ENCODE measurements at places on chromosomes 2 and 18.

DNA sequence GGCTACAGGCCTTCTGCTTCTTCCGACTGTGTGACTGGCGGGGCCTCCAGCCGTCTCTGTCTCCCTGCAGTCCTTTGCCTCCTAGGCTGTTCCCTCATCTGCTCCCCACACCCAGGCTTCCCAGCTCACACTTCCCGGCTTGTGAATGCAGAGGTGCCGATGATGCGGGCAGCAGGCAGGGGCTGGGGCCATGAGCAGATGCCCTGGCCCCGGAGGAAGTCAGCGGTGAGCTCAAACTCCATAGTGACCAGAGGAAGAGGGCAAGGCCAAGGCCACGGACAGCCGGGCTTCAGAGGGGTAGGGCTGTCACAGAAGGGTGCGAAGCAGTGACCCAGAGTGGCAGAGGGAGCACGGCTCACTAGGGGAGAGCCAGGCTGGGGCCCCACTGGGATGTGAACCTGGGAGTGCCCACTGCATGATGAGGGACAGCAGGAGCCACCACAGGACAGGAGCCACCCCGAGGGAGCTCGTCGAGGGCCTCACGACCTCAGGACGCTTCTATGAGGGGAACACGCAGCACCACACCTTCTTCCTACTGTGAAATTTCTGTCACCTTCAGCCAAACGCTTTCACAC lies 515.9 kb downstream of the EIPR1 start:
- no peak for DNase-seq

GRCh38 chr2:233118648-233119000 lies 58.5 kb downstream of the INPP5D start:
- no peak for DNase-seq

- DNase-seq = no peak
These were observed 380.7 kb downstream of the BCL11A start for GRCh38 chr2:60172801-60173200.

DNA sequence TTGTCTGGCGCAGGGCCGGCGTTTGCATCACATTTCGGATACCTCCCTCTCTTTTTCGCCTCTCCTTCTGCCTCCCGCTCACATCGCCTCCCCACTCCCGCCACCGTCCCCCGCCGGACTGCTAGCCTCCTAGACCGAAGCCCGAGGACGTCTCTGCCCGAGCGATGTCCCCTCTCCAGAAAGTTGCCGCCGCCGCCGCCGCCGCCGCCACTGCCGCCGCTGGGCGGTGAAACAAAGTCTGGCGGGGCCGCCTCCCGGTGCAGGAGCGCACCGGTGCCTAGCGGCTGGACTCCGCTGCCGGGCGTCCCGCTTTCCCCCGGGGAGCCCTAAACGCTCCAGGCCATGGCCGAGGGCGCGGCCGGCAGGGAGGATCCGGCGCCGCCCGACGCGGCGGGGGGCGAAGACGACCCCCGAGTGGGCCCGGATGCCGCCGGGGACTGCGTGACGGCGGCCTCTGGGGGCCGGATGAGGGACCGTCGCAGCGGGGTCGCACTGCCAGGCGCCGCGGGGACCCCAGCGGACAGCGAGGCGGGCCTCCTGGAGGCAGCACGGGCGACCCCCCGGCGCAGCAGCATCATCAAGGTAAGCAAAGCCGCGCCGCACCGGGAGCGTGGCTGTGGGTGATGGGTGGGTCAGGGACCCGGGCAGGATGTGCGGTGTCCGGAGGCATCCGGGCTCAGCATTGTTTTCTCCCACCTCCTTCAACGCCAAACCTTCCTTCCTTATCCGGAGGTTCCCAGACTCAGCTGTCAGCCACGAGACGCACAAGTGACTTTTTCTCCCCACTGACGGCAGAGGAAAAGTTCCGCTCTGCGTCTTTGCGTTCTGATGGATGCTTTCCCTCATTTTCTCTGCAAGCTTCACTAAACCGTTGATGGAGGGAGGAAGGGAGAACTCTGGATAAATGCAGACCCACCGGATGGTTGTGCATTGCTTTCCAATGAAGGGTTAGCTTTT lies 643 bp downstream of the PLCL1 start:
- DNase-seq = peak; percentile 31

GRCh38 chr2:129803871-129804270 lies 175.6 kb upstream of the RAB6C start:
- no peak for DNase-seq

GRCh38 chr2:180411661-180412060 lies 404.6 kb upstream of the CWC22 start:
- no peak for DNase-seq

DNA sequence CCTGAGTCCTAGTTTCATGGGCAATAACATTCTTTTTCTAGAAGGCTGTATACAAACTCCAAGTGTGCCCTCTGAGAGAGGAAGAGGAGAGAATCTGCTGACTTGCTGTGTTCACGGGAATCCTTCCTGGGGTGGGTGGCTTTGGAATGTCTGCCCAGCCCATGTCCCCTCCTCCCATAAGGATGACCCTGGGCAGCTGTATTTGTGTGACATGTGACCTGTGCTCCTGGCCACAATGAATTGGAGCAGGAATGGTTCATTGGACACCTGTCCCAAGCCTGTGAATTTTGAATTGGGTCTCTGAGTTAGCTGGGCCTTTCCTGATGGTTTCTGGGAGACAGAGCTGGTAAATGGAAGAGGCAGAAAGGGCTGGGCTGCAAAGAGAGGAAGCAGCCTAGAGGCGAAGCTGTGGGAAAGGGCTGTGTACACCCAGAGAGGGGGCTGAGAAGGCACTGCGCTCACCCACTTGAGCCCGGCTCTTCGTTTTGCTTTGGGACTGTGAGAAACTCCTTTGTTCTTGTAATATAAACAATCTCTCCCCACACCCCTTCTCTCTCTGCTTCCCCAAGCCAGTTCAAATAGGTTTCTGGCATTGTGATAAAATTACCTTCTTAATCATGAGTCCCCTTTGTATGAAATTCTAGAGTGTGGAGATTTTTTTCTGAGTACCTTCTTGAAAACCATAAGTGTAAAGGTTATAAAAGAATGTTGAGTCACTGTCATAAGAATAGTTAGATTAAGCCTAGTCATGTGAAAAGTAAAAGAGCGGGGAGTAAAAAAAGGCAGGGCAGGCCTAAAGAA lies 49.8 kb downstream of the SLC4A5 start:
- DNase-seq = no peak

DNA sequence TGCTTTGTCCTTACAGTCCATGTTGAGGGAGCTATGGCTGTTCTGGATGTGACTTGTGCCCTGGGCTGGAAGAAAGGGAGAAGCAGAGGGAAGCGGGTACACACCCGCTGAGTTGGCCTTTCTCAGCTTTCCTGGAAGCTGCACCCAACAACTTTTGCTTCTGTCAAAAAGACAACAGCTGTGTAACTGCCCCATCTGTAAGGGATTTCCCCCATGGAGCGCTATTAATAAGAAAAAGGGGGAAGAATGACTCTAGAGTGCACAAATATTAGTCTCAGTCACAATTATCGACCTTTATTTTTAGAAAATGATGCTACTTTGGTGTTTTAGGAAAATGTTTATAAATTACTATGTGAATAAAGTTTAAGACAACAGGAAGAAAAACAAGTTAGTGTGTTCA lies 368.3 kb downstream of the RAD51AP2 start:
- DNase-seq = no peak

DNA sequence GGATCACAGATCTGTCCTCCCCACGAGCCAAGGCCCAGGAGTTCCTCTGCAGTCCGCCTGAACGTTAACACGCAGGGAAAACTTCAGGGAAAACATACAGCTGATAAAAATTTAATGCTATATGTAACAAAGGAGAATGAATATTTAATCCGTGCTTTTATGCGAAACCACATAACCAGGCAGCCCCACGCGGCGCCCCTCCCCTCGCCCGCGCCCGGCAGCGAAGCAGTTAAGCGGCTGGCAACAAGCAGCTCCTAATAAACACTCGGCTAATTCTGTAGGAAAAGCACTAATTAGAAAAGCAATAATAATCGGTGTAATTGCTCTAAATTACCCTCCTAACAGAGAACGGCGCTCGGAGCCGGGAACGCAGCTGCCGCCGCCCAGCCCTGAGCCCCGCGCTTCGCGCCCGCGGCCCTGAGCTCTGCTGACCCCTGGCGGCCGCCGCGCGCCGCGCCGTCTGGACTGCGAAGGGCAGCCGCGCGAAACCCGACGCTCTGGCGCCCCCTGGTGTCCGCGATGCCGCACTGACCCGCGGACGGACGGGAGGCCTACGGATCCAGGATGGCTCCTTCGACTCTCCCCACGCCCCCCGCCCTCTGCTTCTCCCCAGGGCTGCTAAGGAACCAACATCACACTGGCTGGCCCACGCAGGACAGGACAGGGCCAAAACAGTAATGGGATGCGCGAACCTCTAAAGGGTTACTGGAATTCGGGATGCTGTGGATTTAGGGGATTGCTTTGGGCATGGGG lies 181.4 kb downstream of the SMAD2 start:
- DNase-seq = peak; percentile 74

DNA sequence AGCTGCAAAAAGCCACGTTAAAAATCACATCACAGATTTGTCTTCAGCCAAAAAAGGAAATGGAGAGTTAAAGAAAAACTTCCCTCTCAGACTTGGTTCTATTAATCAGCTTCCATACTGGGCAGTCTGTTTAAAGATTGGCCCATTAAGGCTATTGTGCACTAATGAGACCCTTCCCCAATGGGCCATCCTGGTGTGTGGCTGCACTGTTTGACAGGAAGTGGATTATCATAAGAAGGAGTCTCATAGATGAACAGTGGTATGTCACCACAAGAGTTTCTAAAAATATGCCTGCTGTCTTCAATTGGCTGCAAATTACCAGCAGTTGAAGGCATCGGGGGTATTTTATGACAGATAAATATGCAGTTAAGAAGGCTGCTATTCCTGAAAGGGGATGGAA lies 247.6 kb upstream of the THSD7B start:
- DNase-seq = no peak

- peak; percentile 14 for DNase-seq
These were observed 65.7 kb upstream of the BCL2L11 start for GRCh38 chr2:111054791-111055691.

GRCh38 chr2:224958873-224959272 lies 83.4 kb downstream of the DOCK10 start:
- no peak for DNase-seq

GRCh38 chr2:167127135-167127534 lies 238.9 kb downstream of the XIRP2 start:
- DNase-seq = no peak

DNA sequence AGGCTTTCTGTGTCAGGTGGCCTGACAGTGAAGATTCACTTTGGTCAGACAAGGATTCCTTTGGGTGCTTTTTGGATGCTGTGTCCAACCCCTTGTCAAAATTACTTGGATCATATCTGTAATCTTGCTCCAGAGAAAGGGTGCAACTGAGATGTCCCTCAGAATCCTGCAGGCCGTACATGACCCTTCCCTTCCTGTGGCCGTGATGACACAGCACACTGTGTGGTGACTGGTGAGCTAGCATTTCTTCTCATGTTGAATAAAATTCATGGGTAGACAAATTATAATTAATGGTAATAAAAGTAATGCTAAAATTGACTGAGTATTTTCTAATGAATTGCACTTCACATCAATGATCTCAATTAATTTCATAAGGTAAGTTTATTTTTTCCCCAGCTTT lies 356.2 kb downstream of the LPIN1 start:
- no peak for DNase-seq

DNA sequence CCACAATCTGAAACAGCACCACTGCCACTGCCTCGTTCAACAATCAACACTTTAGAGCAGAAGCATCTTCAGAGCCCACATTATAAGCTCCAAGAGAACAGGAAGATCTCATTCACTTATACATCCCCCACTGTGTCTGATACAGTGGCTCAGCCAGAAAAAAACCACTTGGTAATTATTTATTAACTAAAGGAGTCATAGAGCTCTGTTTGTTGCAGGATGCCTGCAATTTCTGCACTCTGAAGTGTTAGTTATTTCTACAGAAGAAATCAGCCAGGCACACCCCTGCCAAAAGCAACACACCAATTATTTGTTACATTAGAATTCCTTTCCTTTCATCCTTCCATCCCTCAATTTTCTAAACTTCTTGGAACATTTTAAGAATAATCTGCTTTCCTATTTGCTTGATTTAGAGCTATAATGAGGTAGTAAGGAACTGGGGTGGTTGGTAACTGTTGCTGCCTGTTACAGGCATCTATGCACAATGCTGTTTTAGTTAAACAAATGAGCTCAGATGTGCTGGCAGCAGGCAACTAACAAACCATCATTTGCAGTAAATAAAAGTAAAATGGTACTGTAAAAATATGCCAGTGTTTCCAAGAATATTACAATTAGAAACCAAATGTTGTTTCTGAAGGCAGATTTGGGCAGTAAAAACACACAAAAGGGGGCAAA lies 59.9 kb downstream of the DYM start:
- no peak for DNase-seq

- DNase-seq = no peak
These were observed 167.0 kb downstream of the LAMA1 start for GRCh38 chr18:6950641-6951040.

DNA sequence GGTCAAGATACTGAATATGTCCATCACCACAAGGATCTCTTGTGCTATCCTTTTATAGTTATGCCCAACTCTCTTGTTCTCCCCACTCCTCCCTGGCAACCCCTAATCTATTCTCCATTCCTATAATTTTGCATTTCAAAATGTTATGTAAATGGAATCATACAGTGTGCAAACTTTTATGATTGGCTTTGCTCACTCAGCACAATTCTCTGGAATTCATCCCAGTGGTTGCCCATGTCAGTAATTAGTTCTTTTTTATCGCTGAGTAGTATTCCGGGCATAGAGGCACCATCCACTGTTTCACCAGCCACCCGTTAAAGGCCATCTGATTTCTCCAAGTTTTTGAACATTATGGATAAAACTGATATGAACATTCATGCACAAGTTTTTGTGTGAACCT lies 38.4 kb upstream of the RNF149 start:
- no peak for DNase-seq

DNA sequence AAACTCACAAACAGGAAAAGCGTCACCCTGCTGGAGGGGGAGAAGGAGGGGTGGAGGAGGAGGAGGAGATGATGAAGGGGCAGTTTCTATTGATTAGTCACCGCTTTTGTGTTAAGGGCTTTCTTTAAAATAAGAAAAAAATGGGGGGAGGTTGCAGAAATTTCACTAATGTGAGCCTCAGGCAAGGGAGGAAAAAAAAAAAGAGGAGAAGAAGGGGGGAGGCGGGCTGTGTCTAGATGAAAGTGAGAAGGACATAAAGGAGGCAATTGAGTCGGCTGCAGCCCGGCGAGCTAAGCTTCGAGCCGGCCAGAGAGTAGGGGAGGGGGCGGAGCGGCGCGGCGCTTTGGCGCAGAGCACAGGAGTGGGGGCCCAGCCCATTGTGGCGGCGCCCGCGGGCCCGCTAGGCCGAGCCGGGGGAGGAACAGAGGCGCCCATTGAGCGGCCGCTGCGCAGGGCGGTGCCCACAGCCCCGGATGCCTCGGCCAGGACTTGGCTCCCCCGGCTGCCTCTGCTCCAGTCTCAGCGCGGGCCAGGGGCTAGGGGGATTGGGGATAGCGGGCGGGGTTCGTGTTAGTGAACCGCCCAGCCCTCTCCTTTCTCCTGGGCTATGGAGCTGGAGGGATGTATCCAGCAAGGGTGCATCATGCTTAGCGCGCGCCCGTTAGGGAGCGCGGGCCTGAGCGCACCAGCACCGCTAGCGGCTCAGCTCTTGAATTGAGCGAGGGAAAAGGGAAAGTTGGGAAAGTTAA lies 7.9 kb downstream of the PAX3 start:
- no peak for DNase-seq
